ENCODE measurements at places on chromosomes 3 and 15.

DNA sequence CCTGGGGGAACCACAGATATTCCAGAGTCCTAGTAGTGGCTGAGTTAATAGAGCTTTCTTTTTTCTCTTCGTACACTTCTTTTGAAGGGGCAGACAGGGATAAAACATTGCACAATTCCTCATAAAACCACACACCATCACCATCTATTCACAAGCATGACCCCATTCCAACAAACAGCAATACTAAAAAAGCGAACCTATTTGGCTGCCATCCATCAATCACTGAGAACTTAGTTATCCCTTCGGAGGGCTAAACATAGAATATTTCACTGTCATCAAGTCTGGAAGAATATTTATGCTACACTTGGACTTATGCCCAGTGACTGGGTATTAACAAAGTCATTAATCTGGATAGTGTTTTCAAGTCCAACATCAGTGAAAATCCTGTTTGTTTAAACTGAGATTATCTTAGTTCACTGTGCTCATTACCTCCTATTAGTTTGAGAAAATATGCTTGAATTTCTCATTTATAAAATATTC, 80.3 kb upstream of the PRTG start:
- DNase-seq, result no peak

GRCh38 chr15:40274350-40275274, 8.3 kb downstream of the ANKRD63 start:
- peak; percentile 71 for DNase-seq

GRCh38 chr15:84697236-84697990, 18.5 kb downstream of the SEC11A start:
- DNase-seq, result no peak

GRCh38 chr3:157876556-157876955, 229.7 kb downstream of the SHOX2 start:
- DNase-seq, result no peak

DNA sequence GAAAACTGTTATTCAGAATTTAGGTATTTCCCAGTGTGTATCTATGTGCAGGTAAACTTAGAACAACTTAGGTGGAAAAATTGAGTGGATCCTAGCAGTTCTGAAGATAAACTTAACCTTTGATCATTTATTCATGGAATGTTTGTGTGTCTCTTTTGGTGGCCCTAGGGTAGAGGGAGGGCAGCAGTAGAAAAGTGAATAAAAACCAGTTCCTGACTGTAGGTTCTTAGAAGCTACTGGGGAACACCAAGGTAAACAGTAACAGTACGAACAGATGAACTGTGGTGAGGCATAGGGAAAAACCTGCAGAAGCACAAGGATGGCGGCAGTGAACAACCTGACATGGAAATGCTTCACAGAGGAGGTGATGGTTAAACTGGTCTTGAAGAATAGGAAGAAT, 2.5 kb downstream of the SNRK start:
- no peak for DNase-seq

- DNase-seq, result no peak
Measured at GRCh38 chr3:53643757-53644156, 149.3 kb downstream of the CACNA1D start.

DNA sequence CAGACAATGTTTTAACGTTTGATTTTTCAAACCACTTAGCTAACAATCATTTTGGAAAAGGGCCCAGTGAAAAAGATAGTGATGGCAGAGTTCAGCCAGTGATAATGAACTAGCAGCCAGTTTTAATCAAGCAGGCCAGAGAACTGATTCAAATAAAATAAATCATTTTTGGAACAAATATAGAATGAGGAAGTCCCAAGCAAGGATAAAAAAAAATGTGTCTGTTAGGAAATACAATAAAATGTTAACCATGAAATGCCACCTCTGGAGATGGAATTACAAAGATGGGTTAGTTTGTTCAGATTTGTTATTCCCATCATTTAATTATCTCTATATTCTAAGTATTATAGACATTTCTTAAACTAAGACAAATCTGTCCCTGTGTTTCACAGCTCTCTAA, 1.1 kb downstream of the HERC1 start:
- no peak for DNase-seq

DNA sequence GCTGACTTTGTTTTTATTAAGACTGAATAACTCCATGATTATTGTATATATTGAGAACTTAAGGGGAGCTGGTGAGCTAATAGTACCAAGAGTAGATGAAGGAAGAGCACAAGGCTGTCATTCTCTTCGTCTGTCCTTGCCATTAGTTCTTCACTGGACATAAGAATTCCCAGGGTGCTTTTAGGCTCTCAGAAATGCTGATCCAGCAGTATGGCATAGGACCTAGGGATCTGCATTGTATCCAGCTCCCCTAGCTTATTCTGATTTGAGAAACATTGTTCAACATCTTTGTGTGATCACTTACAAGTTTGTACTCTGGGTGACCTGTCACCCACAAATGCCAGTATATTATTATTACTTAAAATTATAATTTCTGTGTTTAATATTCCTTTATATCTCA, 47.6 kb downstream of the CEP63 start:
- no peak for DNase-seq

GRCh38 chr3:47932421-47932820, 83.8 kb downstream of the MAP4 start:
- DNase-seq, result no peak

DNA sequence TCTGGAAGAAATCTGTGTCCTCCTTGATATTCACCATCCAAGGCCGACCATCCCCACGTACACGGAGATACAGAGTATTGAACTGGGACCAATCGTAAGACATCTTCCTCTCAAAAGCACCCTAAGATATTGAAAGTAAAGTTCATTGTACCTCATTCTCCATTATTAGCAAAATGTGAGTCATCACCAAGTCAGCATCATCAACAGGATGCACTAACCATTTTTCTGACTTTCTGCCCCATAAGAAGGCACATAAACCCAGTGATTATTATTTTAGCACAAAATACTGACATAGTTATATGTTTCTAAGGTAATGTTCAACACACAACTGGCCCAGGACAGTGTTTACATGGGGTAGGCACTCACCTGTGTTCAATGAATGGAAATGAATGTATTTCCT, 7.4 kb downstream of the NDUFAF1 start:
- no peak for DNase-seq

DNA sequence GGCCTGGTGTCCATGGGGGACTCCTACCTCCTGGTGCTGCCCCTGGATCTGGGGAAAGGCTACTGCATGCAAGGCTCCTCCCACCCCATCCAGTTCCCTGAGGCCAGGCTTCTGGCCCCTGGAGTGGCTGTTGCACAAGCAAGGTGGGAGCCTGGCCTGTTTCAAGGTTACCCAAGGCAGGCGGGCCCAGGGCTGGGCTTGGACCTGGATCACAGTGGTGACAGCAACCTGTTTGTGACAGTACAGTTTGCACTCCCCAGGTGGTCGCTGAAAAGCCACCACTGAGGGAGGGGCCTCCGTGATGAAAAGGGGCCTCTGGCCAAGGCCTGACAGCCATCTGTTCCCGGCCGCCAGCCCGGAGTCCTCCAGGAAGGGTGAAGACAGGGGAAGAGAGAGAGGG, 14.4 kb upstream of the KY start:
- DNase-seq, result no peak

DNA sequence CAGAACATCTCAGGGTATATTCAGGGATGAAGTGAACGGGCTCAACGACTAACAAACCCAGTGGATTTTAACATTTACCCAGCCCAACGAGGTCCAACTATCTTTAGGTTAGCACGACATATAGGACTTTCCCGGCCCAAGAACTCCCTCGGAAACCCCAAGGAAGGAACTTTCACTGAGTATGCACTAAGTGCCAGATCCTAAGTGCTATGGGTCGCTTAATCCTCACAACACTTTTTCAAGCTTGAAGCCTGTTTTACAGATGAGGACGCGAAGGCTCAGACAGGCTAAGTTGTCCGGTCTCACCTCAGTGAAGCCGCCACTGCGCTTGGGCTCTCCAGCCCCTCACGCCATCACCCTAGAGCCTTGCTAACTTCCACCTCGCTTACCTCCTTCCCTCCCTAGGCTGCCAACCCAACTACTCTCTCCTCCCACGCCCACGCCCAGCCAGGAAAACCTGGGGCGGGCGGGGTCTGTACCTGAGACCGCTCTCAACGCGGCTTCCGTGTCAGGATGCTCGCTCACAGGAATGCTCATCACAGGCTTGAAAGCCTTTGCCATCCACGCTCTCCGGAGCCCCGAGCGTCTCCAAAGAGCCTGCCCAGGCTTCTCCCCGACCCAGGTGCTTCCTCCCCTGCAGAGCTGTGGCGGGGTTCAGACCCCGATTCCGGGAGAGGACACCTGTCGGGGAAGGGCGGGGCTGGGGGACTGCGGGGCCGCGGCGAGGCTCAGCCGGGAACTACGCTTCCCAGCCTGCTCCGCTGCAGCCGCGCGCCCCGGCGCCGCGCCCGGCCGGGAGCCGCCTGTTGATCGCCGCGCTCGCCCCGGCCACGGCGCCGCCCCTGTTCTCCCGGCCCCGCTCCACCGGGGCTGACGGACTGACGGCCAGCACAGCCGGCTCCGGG, at the start of gene TMOD2:
TSS of gene TMOD2 (plus strand) at position 806 of the 905 bp plus-strand sequence. CDS start 14,845 bp downstream, outside the sequence.
- DNase-seq, result no peak

GRCh38 chr15:41301587-41301986, 30.8 kb downstream of the OIP5 start:
- DNase-seq, result no peak

DNA sequence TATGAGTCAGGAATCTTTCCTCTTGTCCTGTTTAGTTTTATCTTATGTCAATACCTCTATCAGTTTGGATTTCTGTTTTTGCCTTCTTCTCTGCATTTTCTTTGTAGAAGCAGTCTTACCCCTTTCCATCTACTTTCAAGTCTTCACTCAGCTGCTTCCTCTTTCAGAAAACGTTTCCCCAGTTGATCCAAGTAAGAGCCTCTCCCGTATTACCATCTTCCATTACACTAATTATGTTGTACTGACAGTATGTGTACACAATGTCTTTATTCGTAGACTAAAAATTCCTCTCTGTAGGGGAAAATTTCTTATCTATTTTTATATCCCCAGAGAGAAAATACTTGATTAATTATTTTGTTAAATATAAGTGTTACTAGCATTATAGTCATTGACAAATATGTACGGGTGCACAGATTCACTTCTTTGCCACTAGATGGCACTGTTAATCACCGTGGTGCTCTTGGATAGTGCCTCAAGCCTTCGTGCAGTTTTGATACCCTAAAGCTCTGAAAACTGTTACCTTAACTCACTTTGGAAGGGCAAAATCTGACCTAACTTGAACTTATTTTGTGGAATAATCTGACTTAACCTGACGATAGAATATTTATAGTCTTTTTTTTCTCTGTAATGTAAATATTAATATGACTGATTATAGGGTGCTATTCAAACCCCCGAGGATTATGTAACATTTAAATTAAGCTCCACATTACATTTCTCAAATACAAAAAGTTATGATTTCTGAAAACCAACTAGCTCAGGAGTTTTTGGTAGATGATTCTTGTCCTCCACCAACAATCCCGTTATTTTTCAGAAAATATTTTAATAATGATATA, 74.2 kb upstream of the POU1F1 start:
- DNase-seq, result no peak

DNA sequence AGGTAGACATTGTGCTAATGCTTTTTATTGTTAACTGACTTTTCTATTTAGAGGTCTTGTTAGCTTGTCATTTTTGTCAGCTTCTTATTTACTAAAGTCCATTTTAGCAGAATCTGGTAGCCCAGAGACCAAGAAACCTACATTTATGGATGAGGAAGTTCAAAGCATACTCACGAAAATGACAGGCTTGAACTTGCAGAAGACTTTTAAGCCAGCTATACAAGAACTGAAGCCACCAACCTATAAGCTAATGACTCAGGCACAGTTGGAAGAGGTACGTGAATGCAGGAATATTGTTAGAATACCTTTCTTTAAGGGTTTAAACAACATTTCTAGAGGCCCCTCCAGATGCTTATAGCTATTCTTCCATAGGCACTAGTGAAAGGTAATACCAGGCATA, 3.0 kb downstream of the MRPS22 start:
- no peak for DNase-seq

DNA sequence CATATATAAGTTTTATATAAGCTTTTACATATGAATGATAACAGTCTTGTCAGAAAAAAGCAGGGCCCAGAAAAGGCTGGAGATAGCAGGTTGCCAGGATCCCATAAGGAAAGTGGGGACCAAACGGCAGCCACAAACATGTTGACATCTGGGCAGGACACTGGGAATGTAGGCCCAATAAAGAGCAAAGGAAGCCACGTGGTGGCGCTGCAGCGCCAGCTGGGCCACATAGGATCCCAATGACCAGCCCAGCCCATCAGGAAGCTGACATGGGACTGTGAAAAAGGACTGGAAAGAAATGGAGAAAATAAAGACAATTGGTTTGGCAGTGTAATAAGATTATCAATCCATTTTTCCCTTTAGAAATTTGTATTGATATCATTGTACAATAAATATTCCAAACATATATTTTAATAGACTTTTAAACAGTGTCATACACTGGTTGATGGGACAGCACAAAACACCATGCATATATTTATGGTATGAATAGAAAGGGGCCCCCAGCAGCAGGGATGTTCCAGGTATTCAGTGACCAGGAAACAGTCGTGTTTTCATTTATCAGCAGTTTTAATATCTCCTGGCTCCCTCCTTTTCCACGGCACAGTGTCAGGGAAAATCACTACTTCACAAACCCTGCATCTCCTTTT, 89.0 kb upstream of the STRIT1 start:
- peak; percentile 50 for DNase-seq

GRCh38 chr15:39931615-39932014, 2.3 kb upstream of the EIF2AK4 start:
- DNase-seq, result no peak

- no peak for DNase-seq
Measured at GRCh38 chr3:129827765-129828164, 65.7 kb downstream of the TMCC1 start.

DNA sequence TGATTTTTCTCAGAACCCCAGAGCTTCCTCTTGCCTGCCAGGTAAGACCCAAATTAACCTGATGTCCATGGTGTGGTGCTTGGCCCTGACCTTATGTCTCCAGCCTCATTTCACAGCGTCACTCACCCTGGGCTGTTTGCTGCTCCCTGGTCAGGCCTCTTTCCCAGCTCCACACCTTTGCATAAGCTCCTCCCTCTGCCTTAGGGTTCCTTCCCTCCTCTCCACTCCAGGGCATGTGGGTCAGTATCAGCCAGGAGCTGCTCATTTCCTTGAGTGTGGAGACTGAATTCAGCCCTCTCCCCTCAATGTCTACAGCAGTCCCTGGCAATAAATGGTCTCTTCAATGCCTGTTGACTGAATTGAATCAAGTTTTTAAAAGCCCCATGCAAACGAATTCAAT, 75.6 kb upstream of the ANKRD34C start:
- DNase-seq, result no peak

- DNase-seq, result peak; percentile 80
Measured at GRCh38 chr3:50246517-50246954, 10.5 kb downstream of the GNAI2 start.
